ENCODE measurements at places on chromosomes 7 and 10.

DNA sequence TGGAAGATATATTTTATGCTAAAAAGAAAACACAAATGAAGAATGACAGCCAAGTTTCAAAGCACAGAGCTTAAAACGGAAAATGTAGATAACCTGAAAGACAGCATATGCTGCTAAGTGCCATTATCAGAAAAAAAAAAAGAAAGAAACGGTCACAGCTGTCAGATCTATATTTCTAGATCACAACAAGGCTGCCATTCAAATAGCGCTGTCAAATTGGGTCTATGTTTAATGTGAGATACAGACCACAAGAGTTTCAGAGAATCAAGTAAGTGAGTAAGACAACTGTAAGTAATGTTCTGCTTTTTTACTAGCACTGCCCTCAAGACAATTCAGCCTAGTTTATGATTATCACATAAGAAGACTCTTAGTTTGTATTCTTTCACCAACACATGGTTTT is 66.1 kb upstream of the RNF148 start:
- DNase-seq, result no peak

GRCh38 chr10:122465401-122466040 is 4.2 kb downstream of the HTRA1 start:
- peak; percentile 49 for DNase-seq

GRCh38 chr7:151416941-151417315 is 7.1 kb upstream of the WDR86 start:
- no peak for DNase-seq

- DNase-seq, result no peak
Measured at GRCh38 chr7:123690550-123690949, 34.9 kb downstream of the LMOD2 start.

DNA sequence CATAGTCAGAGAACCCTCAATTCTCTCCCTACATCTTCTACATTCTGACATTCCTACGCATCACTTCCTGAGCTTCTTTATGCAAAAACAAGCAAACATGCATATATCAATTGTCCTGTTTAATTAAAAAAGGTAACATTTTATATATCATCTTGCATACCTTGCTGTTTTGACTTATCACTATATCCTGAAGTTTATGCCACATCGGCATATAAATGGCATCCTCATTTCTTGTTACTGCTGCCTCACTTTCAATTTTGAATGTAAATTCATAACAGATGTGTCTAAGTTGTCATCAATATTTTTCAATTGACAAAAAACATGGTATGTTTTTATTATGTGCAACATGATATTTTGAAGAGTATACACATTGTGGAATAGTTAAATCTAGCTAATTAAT is 377.3 kb upstream of the STEAP1 start:
- DNase-seq, result no peak
